Karpas-422 (cell line): ENCODE measurements at places on chromosomes 2 and 18.

GRCh38 chr2:19611491-19612332 is 253.3 kb upstream of the OSR1 start:
- DNase-seq, result no peak
- no peaks in the 10 kb centered on the region for H3K27me3 ChIP-seq
- H3K4me1 ChIP-seq, result no peaks in the 10 kb centered on the region
- H3K36me3 ChIP-seq, result no peaks in the 10 kb centered on the region
- no peak overlapping the region for H3K27ac ChIP-seq

DNA sequence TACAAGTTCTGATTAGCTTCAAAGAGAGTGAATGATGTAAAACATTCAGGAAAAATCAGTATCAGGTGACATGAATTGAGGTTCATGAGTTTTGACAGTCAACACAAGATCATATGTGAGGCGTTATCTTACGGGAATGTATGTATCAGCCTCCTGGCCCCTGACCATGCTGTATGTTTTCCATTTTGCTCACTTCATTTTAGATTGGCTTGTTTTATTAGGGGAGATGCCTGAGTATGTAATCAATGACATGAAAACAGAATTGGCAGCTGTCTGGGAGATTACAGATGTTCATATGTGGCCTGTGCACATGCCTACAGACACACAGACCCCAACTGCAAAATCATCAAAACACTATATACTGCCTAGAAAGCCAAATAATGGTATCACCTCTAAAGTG is 168.5 kb upstream of the RND3 start:
- no peak overlapping the region for H3K27ac ChIP-seq
- H3K4me3 ChIP-seq, result no peak overlapping the region
- no peak for DNase-seq
- H3K4me1 ChIP-seq, result no peaks in the 10 kb centered on the region
- no peaks in the 10 kb centered on the region for H3K27me3 ChIP-seq

GRCh38 chr2:231679908-231680284 is 28.4 kb upstream of the PTMA start:
- peaks cover 71% of the 10 kb centered on the region for H3K4me1 ChIP-seq
- H3K27ac ChIP-seq, result peak overlapping the region; percentile 97
- H3K4me3 ChIP-seq, result peak overlapping the region; percentile 76; the same call in 1 of the 2 replicates
- DNase-seq, result no peak
- no peaks in the 10 kb centered on the region for H3K36me3 ChIP-seq

- no peak overlapping the region for H3K4me3 ChIP-seq
- no peaks in the 10 kb centered on the region for H3K4me1 ChIP-seq
- H3K27ac ChIP-seq, result no peak overlapping the region
- no peaks in the 10 kb centered on the region for H3K27me3 ChIP-seq
Observed at GRCh38 chr2:207459990-207460757, 69.6 kb upstream of the CREB1 start.

GRCh38 chr2:68857855-68858456 is 13.2 kb downstream of the BMP10 start:
- H3K4me1 ChIP-seq, result peaks cover 13% of the 10 kb centered on the region
- no peaks in the 10 kb centered on the region for H3K36me3 ChIP-seq
- no peak for DNase-seq
- no peak overlapping the region for H3K4me3 ChIP-seq
- no peak overlapping the region for H3K27ac ChIP-seq

- no peaks in the 10 kb centered on the region for H3K27me3 ChIP-seq
- H3K27ac ChIP-seq, result no peak overlapping the region
- no peak for DNase-seq
- H3K4me1 ChIP-seq, result no peaks in the 10 kb centered on the region
- no peak overlapping the region for H3K4me3 ChIP-seq
Observed at GRCh38 chr2:138171244-138171643, 207.0 kb downstream of the HNMT start.

GRCh38 chr2:30666266-30666874 is 140.9 kb downstream of the CAPN13 start:
- no peaks in the 10 kb centered on the region for H3K27me3 ChIP-seq
- DNase-seq, result peak; percentile 73
- H3K27ac ChIP-seq, result no peak overlapping the region
- no peaks in the 10 kb centered on the region for H3K36me3 ChIP-seq
- H3K4me3 ChIP-seq, result no peak overlapping the region
- peaks cover 4% of the 10 kb centered on the region; the same call in 1 of the 2 replicates for H3K4me1 ChIP-seq

- no peaks in the 10 kb centered on the region for H3K27me3 ChIP-seq
- no peaks in the 10 kb centered on the region for H3K4me1 ChIP-seq
- no peaks in the 10 kb centered on the region for H3K36me3 ChIP-seq
Observed at GRCh38 chr18:43830947-43831346, 553.7 kb upstream of the SYT4 start.

DNA sequence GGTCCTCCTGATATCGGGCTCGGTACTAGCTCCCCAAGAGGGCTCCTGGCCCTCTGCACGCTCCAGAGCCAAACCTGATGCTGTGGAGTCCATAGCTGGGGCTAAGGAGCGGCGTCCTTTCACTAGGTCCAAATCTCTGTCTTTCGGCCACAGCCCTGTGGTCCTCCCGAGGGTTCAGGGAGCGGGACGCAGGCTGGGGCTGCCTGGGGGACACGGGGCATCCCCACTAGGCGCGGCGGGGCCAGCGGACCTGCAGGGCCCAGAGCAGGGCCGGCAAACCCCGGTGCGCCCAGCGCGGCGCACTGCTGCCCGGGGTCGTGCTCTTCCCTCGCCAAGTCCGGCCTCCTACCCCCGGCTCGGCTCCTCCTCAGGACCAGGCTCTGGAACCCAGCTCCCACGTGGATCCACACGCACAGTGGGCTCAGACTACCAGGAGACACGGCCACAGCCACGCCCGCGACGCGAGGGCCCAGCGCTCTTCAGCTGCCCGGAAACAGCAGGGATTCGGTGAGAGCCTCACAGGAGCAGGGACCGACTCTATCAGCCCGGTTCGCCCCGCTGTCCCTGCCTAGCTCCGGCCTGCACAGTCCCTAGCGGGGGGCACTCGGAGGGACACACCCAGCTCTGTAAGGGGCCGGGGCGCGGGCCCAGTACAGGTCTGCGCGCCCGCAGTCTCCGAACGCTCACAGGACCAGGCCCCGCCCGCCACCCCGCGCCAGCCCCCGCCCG is 593 bp downstream of the ZNF514 start:
- peak overlapping the region; percentile 75 for H3K4me3 ChIP-seq
- peaks cover 14% of the 10 kb centered on the region for H3K4me1 ChIP-seq
- H3K27me3 ChIP-seq, result no peaks in the 10 kb centered on the region
- no peak overlapping the region for H3K27ac ChIP-seq

- no peaks in the 10 kb centered on the region for H3K4me1 ChIP-seq
- no peak for DNase-seq
- no peaks in the 10 kb centered on the region for H3K36me3 ChIP-seq
- H3K27me3 ChIP-seq, result no peaks in the 10 kb centered on the region
Observed at GRCh38 chr2:9285385-9285920, 78.8 kb downstream of the ASAP2 start.

DNA sequence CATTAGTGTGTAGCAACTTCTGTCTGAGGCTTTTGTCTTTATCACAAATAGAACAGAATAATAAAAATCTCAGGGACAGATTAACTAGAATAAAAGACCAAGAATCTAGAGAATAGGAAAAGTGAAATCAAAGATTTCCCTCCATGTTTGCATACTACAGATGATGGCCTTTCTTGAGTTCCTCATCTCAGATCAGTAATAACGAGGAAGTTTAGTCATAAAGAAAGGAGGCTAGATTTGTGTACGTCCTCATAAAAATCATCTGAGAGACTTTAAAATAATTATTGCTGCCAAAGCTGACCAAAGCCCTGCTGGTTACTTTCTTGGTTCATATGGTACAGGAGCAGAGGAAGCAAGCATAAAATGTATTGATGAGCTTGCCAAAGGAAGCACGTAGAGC is 117.3 kb downstream of the MIB1 start:
- H3K4me1 ChIP-seq, result peaks cover 22% of the 10 kb centered on the region
- H3K27ac ChIP-seq, result peak overlapping the region; percentile 20; the same call in 1 of the 2 replicates
- peaks cover 7% of the 10 kb centered on the region; the same call in 1 of the 2 replicates for H3K36me3 ChIP-seq
- no peaks in the 10 kb centered on the region for H3K27me3 ChIP-seq

- DNase-seq, result peak; percentile 91
- peak overlapping the region; percentile 40; the same call in 1 of the 2 replicates for H3K4me3 ChIP-seq
- peak overlapping the region; percentile 69 for H3K27ac ChIP-seq
- H3K4me1 ChIP-seq, result peaks cover 30% of the 10 kb centered on the region
- H3K27me3 ChIP-seq, result no peaks in the 10 kb centered on the region
Observed at GRCh38 chr18:48785091-48785614, 165.6 kb downstream of the SMAD7 start.

- no peak for DNase-seq
- no peaks in the 10 kb centered on the region for H3K27me3 ChIP-seq
- H3K36me3 ChIP-seq, result peaks cover 7% of the 10 kb centered on the region; the same call in 1 of the 2 replicates
- no peak overlapping the region for H3K4me3 ChIP-seq
- H3K27ac ChIP-seq, result no peak overlapping the region
Observed at GRCh38 chr2:28835781-28836180, 25.1 kb downstream of the SPDYA start.

DNA sequence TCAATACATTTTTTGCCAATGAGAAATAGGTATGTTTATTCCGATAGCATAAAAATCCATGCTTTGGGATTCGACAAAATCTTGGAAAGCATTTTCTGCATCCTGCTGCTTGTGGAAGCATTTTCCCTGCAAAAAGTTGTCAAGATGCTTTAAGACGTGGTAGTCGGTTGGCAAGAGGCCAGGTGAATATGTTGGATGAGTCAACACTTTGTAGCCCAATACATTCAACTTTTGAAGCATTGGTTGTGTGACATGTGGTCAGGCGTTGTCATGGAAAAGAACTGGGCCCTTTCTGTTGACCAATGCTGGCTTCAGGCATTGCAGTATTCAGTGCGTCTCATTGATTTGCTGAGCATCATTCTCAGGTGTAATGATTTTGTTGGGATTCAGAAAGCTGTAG is 764.5 kb downstream of the TRIB2 start:
- no peaks in the 10 kb centered on the region for H3K27me3 ChIP-seq
- H3K4me3 ChIP-seq, result no peak overlapping the region
- H3K4me1 ChIP-seq, result no peaks in the 10 kb centered on the region
- H3K36me3 ChIP-seq, result no peaks in the 10 kb centered on the region
- no peak overlapping the region for H3K27ac ChIP-seq

- no peak overlapping the region for H3K4me3 ChIP-seq
- H3K36me3 ChIP-seq, result no peaks in the 10 kb centered on the region
- no peak for DNase-seq
- no peaks in the 10 kb centered on the region for H3K4me1 ChIP-seq
- H3K27me3 ChIP-seq, result no peaks in the 10 kb centered on the region
- H3K27ac ChIP-seq, result no peak overlapping the region
Observed at GRCh38 chr2:150142561-150142960, 344.9 kb downstream of the RND3 start.

- no peak overlapping the region for H3K4me3 ChIP-seq
- no peak for DNase-seq
- no peaks in the 10 kb centered on the region for H3K27me3 ChIP-seq
Observed at GRCh38 chr2:172234716-172235691, 132.3 kb upstream of the DLX2 start.

DNA sequence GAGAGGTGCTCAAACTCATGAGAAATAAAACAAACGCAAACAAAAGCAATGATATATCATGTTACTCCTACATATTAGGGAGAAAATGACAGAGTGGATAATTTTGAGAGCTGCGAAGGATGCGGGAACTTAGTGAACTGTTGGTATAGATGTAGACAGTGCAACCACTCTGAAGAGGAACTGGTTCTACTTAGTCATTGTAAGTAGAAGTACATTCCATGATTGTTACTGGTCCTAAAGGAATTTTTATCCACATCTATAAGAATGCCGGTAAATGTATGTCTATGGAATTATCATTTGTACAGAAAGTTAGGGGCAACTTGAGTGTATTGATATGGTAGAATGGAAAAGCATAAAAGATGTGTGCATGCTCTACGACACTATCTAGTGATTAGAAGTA is 1238.4 kb downstream of the LRP1B start:
- no peak for DNase-seq
- H3K27me3 ChIP-seq, result no peaks in the 10 kb centered on the region
- no peaks in the 10 kb centered on the region for H3K4me1 ChIP-seq
- no peak overlapping the region for H3K4me3 ChIP-seq
- H3K36me3 ChIP-seq, result no peaks in the 10 kb centered on the region

- peaks cover 14% of the 10 kb centered on the region; the same call in 1 of the 2 replicates for H3K36me3 ChIP-seq
- DNase-seq, result no peak
- peak overlapping the region; percentile 96 for H3K4me3 ChIP-seq
- H3K27ac ChIP-seq, result peak overlapping the region; percentile 93
- H3K4me1 ChIP-seq, result peaks cover 46% of the 10 kb centered on the region
Observed at GRCh38 chr2:47177043-47177565, 22.0 kb upstream of the STPG4 start.

DNA sequence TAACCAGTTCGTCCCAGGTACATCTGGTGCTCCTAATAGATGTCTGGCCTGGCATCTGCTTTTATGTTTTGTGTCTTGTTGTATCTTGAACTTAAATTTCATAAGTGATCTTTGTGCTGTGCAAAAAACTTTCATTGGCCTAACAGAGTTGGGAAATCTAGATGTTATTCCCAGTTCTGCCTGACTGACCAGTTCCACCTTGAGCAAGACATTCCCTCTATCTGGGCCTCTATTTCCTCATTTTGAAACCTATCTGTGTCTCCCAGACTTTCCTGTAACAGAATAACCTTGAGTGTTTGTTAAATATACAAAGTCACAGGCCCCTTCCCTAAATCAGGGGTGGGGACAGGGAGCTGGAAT is 90.5 kb upstream of the MSH2 start:
- H3K4me3 ChIP-seq, result no peak overlapping the region
- peaks cover 21% of the 10 kb centered on the region for H3K4me1 ChIP-seq
- DNase-seq, result no peak
- no peaks in the 10 kb centered on the region for H3K27me3 ChIP-seq
- H3K27ac ChIP-seq, result no peak overlapping the region
- no peaks in the 10 kb centered on the region for H3K36me3 ChIP-seq

- no peaks in the 10 kb centered on the region for H3K27me3 ChIP-seq
- no peak overlapping the region for H3K27ac ChIP-seq
- no peak overlapping the region for H3K4me3 ChIP-seq
Observed at GRCh38 chr2:176985871-176986270, 226.7 kb upstream of the HNRNPA3 start.

DNA sequence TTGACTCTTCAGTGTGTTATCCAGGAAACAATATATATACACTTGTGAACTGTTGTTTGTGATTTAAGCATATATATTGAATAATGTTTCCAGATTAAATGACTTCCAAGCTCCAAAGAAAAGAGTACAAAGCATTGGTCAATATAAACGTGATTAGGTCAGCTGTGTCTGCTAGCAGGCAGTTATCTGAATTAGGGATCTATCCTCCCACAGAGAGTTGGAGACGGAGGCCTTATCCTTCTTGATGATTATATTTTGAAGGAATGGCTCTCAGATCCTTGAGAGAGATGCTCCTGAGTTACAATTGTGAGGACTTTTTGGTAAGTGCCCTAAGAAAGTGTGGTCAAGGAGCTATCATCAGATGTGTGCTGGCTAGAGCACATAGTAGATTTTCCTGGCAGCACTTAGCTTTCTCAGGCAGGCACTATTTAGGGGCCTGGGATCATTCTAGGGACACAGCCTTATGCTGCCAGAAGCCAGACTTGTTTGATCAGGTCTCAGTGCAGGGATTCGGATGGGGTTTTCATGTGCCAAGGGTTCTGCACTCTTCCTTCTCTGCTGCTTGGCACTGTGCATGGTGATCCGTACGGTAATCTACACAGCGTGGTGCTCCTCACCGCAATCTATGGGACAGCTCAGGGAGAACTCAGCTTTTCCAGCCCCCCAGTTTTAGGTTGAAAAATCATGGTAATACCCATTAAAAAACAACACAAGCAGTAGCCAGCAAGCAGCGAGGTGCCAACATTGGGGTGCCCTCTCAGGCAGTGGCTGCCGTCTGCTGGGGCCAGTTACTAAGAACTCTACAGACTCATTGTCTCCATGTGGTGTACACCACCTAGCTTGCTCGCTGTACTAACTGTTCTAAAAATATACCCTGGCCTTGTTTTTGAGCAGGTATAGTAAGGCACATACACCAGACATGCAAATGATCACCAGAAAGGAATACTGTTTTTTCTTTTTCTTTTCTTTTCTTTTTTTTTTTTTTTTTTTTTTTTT is 8.0 kb upstream of the ZDBF2 start:
- DNase-seq, result no peak
- no peaks in the 10 kb centered on the region for H3K4me1 ChIP-seq
- no peaks in the 10 kb centered on the region for H3K27me3 ChIP-seq
- H3K36me3 ChIP-seq, result no peaks in the 10 kb centered on the region
- no peak overlapping the region for H3K27ac ChIP-seq
